ENCODE measurements at places on chromosomes 1 and 21. TPM values are rescaled to one million over a fixed set of nuclear protein-coding genes. Genes with fewer than 3 reads are reported as not detected.

The DIO1 gene
- not detected for total RNA-seq

The SDHC gene
- total RNA-seq = 207 TPM

GRCh38 chr1:205950826-205951549 lies 7.7 kb upstream of the SLC26A9 start:
- DNase-seq = no peak

DNA sequence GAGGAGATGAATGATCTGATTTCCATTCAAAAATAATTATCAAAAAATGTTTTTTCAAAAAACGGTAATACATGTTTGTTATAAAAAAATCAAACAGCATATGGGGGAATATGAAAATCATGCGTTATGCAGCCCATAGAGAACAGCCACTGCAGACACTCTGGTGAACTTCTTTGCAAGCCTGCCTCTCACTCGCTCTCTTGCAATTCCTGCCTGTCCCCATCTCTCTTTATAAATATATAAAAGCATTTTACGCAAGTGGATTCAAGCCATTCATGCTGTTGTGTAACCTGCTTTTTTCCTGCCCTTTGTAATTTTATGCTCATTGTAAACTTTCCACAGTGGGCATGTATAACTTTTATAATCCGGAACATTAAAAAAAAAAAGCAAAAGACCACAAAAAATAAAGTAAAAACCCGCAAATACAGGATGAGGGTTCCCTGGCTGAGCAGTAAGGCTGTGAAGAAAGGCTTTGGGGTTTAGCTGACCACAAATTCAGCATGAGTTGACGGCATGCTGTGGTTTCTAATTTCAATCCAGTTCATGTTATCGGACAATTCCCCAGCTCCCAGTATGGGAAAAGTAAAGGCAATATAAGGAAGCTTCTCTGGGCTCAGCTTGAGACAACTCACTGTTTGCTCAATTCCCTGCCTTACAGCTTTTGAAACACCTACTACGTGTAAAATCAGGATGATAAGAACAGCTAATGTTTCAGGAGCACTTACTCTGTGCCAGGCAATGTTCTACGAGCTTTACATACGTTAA lies 52.8 kb upstream of the ZBTB40 start:
- no peak for DNase-seq

DNA sequence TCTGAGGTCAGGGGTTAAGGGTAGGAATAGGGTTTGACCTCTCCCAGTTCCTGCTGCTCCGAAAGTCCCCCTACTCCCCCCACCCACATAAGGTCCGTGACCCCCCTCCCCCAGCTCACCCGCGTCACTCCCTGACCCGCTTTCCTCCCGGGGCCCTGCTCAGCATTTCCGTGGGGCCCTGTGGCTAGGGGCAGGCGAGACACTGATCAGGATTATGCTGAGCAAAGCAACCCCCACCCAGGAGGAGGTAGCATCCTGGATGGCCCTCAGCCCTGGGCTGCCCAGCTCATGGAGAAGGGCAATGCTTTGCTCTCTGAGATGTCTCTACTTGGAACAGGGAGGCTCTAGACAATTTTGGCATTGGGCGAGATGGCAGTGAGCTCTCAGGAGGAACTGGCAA lies 3.7 kb downstream of the RORC start:
- DNase-seq = no peak

DNA sequence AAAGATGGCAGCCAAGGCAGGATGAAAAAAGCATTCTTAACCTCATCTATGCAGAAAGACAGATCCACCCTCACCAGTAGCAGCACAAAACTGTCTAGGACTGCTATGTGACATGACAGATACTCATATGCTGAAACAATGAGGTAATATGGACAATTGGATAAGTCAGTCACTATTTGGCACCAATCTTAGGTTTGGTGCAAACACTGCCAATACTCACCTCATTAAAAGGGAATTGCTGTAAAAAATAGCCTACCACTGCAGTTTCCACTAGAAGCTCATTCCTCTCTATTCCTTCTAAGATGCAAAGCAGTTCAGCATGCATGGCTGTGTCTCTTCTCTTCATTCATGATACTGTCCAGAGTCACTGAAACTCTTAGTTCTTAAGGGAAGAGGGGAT lies 91.7 kb downstream of the TBX15 start:
- no peak for DNase-seq

DNA sequence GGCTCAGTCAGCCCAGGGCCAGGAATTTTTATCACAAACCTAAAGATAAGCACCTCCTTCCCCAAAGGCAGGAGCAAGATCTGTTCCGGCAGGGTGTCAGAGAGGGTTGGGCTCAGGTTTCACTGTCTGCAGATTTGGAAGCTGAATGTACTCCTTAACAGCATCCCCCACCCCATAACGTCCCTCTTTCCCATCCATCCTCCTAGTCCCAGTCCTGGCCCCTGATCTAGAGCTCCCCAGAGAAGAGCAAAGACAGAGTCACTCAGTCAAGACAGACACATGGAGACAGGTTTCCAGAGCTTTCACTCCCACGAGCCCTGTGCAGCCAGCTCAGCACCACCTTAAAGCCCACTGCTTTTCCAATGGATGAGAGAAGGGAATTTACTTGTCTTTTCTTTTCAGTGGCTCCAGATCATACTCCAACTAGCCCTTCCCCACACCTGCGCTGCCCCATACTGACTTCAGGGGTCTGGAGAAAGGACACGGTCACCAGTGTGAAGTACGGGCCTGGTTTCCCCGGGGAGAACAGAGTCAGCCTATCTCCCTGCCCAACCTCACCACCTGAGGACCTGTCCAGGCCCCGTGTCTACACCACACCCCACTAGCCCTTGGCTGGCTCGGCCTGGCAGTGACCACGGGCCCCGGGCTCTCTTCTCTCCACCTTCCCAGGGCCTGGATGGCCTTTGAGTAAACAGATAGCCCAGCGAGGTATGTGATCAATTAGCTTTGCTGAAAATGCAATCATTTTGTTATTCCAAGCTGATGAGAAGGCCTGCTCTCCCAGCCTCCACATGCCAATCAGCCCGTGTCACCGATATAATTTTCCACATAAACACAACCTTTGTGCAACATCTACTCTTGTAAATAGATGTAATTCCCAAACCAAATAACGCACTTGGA lies 249.1 kb downstream of the FOXD2 start:
- no peak for DNase-seq

The LENEP gene
- total RNA-seq = 0.68 TPM

- no peak for DNase-seq
These were observed 49.4 kb upstream of the A3GALT2 start for GRCh38 chr1:33370301-33370700.
